ENCODE measurements at places on chromosomes 1 and 21.
A peak's percentile ranks its signal among the peaks of the same experiment; 100 is the strongest.

DNA sequence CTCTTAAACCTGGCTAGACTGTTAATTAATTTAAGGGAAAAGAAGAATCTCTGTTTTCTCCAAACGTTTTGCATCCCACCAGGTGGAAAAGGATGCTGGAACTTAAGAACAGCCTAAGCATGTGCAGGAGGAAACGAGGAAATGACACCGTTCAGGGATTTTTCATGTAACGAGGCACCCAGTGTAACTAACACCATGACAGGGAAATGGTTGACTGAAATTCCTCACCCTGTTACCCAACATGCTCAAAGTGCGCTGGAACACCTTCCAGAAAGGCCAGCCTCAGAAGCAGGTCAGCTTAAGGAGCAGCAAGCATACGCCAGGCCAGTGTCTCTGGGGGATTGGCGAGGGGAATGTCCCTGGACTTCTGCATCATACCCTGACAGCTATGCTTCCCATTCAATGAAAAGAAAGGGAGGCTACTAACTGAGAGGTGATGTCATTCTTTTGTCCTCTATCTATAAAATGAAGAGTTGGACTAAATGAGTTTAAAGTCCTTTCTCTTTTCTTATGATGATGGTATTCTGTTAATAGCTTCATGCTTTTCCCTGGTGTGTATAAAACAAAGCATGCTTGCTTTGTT lies 21.6 kb downstream of the TNN start:
- no peak for DNase-seq

DNA sequence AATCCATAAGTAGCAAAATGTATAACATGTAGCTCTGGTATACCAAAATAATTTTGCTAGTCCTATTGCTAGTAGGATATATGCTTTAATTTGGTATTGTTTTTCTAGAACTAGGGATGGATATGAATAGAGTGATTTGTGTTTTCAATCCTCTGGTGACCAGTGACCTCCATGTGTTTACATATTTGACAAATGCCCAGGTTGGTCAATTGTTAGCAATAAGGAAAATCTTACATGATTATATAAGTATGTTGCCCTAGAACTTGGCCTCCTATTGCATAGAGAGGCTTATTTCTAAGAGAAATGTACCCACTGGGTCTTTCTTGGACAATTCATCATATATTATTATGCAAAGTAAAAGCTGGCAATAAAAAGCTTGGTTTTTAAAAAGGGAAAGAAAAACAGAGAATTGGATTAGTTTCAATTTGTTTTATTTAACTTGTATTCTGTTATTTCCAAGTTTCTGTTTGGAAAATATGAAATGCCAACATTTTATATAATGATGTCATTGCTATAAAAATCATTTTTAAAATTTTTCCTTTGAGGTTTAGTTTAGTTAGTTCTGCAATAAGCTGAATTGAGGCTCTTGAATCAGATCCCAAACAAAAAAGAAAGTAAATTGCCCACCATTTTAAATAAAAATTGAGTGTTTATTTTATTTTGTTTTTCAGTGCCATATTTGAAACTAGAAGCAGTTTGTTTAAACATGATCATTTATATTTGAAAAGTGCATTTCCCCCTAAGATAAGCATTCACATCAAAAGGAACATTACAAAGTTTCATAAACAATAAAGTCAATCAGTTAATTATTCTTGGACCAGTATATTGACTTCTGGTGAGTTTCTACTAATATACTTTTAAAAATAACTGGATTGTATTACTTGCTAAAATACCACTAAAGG lies 210.9 kb downstream of the ZC3H11B start:
- no peak for DNase-seq

DNA sequence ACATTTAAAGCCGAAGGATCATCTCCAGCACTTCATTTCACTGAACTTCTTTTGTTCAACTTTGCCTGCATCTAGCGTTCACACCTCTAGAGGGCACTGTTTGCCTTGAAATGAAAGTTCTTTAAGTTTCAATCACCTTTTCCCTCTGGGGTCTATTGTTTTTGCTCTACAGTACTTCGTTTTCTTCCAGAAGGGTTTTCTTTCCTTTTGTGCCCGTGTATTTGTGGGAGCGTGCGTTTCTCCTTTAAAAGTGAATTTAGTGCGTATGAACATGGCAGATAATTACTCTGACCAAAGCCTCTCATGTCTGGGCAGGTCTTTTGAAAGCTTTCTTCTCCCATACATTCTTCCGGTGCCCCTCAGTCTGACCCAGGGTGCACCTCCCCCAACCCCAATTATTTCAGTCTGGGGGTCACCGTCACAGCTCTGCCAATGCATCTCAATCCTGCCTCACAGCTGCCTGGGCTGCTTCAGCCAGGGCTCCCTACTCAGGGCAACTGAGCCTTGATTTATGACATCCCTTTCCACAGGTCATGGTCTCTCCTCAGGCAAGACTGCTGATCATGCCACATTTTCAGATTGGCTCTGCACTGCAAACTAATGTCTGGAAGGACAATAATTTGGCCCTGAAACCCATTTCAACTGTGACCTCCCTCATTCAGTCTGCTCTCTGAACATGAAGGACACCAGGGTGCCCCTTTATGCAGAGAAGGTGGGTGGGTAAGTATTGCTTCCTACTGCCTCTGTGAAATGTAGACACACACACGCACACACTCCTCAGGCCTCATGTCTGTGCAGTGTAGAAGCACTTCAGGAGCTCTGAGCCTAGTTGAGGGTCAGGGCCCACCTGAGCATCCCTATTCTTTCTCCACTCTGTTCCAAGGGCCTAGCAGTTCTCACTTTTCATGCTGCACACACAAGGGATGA lies 88.6 kb downstream of the NUF2 start:
- peak; percentile 29 for DNase-seq

GRCh38 chr1:113980110-113980509 lies 836 bp downstream of the OLFML3 start:
- no peak for DNase-seq

DNA sequence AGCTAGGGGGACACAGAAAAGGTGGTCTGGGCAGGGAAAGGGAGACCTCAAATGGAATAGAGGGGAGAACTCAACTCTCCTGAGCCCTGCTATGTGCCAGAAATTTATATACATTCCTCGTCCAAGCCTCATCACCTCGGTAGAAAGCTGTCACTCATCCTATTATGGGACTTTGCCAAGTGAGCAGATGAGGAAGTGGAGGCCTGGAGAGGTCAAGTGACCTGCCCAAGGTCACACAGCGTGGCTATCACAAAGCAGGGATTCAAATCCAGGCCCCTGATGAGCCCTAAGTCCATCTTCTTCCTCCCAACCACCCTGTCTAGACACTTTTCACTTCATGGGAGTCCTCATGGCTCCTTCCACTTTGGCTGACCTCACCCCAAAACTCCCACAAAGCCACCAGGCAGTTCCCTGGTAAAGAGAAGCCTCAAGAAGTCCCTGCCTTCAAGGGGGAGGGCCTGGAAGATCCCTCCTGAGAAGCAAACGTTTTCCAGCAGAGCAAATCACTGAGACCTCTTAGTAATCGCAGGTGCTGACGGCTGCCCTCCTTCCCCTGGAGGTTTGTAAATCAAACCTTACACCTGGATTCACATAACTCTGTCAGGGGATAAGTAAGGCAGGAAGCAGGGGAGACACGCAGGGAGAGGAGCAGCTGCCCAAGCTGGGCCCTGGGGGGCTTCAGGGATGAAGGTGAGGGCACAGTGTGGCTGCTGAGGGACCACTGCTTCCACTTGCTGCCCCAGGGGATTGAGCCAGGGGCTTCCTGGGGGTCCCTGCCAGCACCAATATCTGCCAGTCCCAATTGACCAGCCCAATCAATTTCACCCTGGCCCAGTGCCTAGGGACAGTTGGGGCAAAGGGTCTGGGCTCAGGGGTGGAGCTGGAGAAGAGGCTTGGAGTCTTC lies 351.2 kb downstream of the MATN1 start:
- DNase-seq = no peak

DNA sequence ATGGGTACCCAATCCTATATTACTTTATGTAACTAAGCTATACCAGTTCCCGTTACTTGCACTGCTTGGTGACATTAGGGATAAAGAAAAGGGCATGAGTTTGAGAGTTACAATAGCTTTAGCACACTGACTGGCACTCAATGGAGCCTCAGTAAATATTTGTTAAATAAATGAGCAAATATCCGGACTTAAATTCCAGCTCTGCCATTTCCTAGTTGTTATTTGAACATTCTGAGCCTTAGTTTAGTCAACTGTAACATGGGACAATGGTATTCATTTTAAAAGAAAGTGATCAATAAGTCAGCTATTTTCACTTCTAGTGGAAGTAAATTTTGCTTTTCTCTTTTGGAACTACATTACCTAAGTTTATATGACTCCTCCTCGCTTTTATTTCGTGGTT lies 198.7 kb downstream of the ZC3H11B start:
- DNase-seq = no peak

DNA sequence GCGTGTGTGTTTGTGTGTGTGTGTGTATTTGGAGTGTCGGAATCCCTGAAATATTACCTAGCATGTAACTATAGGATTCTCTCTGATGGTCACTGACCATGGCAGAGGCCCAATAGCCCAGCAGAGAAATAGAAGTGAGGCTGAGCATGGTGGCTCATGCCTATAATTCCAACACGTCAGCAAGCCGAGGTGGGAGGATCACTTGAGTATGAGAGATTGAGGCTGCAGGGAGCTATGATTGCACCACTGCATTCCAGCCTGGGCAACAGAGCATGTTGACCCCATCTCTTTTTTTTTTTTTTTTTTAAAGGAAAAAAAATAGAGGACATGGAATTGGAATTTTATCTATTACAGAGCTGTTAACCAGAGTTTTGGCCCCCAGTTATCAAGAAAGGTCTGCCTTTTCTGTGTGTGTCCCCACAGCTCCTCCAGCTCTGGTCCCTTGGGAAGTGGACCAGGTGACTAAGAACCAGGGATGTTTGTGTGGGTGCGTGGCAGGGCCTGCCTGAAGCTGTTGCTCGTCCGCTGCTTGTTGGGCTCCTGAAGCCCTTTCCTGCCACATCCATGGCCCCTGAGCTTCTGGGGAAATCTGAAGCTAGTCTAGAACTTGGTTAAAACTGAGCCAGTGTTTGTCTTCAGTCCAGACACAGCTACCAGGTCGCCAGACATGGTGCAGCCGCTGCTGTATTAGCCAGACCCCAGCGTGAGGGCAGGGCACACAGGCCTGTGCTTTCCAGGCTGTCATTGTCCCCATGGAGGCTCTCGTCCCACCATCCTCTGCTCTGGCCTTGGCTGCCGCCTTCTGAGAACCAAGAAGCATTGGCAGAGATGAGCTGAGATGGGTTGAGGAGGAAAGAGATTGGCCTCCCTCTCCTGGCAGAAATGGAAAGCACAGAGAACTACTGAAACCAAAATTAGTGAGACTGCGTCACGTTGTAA lies 25.5 kb downstream of the CAPN9 start:
- DNase-seq = no peak

GRCh38 chr1:33298623-33299277 lies 22.1 kb downstream of the A3GALT2 start:
- DNase-seq = peak; percentile 79

DNA sequence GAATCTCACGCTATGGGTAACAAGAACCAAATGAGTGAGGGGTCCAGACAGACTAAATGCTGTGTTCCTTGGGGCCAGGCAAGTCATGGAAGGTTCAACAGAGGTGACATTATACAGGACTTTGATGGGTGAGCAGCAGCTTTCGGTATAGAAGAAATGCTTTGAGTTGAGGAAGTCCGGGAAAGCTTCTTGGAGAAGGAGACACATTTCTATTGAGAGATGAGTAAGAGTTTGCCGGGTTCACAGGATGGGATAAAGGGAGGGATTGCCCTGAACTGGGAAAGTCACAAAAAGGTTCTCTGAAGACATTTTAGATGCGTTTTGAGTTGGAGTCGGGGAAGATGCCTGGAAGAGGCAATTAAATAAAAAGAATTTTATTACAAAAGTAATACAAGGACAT lies 580 bp upstream of the AZIN2 start:
- no peak for DNase-seq

GRCh38 chr1:230250666-230251065 lies 175.5 kb downstream of the PGBD5 start:
- DNase-seq = no peak

GRCh38 chr1:233359431-233359830 lies 31.9 kb downstream of the MAP3K21 start:
- DNase-seq = no peak

DNA sequence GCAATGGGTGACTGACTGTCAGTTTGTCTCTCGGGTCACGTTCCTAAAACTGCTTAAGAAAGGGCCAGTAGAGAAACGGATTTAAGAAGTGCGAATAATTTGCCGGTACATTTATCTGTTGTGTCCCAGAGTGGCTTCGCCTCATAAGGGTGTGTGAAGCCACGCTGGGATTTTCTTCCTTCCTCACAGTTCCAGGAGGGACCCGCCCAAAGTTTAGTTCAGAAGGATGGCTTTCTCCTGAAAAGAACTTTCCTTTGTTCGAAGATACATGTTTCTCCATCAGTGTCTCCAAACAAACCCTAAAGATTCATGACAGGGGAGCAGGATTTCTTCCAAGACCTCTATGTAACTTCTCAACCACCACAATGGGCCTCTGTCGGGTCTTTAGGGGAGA lies 49.8 kb downstream of the ADAMTS1 start:
- no peak for DNase-seq

- no peak for DNase-seq
Observed at GRCh38 chr1:119573886-119574285, 66.9 kb downstream of the HSD3B1 start.

DNA sequence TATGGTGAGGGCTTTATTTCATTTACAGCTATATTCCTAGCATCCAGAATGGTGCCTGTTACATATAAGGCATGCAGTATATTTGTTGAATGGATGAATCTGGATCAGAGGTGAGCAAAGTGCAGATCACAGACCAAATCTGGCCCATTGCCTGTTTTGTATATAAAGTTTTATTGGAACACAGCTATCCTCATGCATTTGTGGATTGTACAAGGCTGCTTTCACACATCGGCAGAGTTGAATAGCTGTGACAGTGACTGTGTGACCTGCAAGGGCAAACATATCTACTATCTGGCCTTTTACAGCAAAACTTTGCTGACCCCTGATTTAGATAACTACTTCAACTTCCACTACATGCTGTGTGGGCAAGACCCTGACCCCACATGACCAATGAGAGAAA lies 54.0 kb upstream of the MRPS6 start:
- DNase-seq = no peak

DNA sequence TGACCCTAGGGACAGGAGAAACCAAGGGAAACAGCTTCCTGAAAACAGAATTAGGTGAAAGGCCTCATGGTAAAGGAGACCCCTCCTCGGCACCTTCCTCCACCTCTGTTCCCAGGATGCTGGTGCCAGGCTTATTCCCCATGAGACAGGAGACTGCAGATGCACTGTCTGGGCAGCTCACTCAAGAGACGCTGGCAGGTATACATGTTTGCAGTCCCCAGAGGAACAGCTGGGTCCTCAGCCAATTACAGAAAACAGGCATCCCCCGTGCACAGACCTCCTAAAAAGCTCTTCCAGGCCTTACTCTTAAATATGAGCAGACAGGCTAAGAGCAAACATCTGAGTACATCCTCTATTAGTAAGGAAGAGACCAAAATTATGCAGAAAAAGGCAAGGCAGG lies 6.5 kb downstream of the CCSAP start:
- no peak for DNase-seq

DNA sequence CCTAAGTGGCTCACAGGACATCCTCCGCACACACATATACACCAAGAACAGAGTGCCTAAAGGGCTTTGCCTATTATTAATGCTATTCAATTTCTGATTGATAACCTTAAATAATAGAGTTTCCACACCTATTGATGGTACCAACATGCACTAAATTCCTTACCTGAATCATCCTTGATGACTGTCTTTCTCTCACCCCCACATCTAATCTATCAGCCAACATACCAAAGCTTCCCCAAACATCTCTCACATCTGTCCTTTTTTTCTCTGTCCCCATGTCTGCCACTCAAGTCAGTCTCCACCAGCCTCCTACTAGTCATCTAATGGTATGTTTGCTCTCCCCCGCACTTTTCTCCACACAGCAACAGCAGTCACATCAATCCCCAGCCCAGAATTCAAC lies 174.4 kb downstream of the DSCAM start:
- DNase-seq = no peak

- DNase-seq = no peak
Observed at GRCh38 chr21:21137986-21138385, 139.8 kb downstream of the NCAM2 start.

Data from hematopoietic multipotent progenitor cell treated with erythropoietin and hydrocortisone succinate and interleukin-3 and kit ligand, for 15 days (in vitro differentiated cells).